ENCODE measurements at places on chromosomes 1 and 21.

GRCh38 chr1:205244384-205244783 lies 16.6 kb downstream of the TMCC2 start:
- no peak for DNase-seq

DNA sequence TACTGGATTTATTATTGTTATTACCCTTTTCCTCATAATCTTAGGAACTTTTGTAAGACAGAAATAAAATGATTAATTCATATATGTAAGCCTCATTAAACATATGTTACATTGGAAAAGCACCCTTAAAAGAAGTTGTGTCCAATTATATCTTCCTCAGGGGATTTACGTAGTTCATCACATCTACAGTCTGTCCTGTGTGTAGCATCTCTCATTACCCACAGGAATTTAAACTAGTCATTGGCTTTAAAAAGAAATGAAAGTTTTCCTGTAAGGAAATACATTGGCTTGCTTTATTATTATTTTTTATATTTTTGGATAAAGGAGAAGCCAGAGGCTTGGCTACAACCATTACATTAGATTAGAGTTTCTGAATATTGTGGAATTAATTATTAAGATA lies 56.1 kb downstream of the SWT1 start:
- no peak for DNase-seq

- DNase-seq: no peak
Measured at GRCh38 chr1:66944330-66945274, 19.8 kb downstream of the MIER1 start.

- no peak for DNase-seq
Measured at GRCh38 chr1:56376188-56376984, 203.0 kb downstream of the PLPP3 start.

- DNase-seq: no peak
Measured at GRCh38 chr1:146036241-146036964, 14.9 kb upstream of the HJV start.

GRCh38 chr1:226255380-226255779 lies 31.9 kb downstream of the MIXL1 start:
- no peak for DNase-seq

GRCh38 chr1:66317248-66317515 lies 216.8 kb upstream of the SGIP1 start:
- no peak for DNase-seq

- DNase-seq: peak; percentile 32
Measured at GRCh38 chr1:211352985-211353515, 26.4 kb downstream of the TRAF5 start.

DNA sequence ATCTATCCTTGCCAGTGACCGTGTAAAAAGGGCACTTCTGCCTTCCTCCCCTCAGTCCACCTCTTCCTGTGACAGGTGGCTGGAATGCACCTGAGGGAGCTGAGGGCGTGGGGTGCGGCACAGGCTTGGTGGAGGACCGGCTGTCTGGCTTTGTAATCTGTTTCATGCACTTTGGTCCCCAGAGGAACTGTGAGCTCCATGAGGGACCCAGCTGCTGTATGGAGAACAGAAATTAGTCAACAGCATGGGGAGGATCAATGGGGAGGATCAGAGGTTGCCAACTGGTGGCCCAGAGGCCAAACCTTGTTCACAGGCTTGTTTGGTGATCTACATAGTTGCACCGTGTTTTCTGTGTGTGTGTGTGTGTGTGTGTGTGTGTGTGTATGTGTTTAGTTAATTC lies 19.0 kb upstream of the LUZP1 start:
- DNase-seq: no peak

- no peak for DNase-seq
Measured at GRCh38 chr1:110750562-110750961, 75.8 kb upstream of the KCNA3 start.

GRCh38 chr1:208515129-208515528 lies 270.9 kb upstream of the PLXNA2 start:
- no peak for DNase-seq

DNA sequence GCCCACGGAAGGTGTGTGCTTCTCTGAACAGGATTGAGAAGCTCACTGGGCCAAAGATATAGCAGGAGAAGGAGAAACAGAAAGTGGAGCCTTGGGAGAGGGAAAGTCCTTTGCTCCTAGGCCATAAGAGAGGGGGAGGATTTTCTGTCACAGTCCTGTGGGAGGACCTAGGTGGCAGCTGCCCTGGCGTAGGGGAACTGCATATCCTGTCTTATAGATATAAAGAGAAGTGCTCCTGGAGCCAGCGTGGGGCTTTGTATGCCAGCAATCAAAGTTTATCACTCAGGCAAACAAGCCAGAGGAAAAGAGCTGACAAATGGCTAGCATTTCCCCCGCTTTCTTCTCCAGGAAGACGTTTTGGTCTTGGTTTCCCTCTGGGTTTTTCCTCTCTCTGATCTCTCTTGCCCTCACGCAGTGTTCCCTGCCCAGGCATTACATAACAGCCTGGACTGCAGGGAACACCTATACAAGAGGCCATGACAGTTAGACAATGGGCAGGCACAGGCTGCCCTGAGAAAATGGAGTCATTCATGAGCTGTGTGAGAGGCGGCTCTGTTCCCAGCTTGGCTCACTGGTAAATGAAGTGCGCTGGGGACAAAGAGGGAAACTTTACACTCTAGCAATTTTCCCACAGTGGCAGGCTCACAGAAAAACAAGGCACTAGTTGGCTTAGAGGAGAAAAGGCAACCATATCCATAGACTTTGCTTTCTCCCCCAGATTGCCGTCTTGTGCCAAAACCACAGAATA lies 52.5 kb upstream of the ZNF648 start:
- no peak for DNase-seq

DNA sequence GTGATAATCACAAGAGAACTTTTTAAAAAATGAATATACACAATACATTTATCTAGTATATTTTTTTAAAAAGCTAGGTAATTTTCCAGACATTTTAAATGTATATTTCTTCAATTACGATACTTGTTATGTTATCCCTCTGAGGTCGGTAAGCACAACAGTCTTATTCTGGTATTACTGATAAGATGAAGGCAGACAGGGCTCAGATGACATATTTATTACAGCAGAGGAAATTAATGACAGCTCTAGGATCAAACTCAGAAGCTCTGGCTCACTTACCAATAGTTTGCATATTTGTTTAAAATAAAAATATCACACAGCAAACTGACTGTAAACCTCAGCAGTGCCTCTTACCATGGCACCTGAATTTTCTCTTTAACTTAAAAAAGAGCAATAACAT lies 1347.0 kb upstream of the ADGRL2 start:
- DNase-seq: no peak

GRCh38 chr1:222600281-222600680 lies 10.5 kb upstream of the TAF1A start:
- DNase-seq: no peak

DNA sequence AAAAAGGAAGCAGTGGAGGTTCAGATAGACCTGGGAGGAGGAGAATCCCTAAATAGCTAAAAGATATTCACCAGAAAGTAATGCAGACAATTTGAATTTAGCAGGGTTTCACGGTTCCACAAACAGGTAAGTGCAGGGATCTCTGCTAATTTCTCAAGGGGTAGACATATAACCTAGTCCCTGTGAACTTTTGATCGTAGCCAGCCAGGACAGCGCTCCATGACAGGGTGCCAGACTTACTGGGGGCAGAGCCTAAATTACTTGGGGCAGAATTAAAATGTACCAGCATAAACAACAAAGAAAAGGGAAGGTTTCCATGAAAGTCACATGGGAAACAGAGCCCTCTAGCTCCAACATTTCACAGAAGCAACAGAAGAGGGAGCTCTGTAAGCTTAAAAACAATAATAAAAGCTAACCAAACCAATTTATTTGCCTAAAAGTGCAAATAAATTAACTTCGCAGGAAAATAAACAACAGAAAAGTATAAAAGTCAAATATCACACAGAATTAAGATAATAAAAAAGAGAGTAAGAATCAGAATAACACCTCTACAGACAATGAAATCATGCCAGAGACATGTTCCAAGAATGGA lies 198.3 kb downstream of the DUSP10 start:
- DNase-seq: no peak

DNA sequence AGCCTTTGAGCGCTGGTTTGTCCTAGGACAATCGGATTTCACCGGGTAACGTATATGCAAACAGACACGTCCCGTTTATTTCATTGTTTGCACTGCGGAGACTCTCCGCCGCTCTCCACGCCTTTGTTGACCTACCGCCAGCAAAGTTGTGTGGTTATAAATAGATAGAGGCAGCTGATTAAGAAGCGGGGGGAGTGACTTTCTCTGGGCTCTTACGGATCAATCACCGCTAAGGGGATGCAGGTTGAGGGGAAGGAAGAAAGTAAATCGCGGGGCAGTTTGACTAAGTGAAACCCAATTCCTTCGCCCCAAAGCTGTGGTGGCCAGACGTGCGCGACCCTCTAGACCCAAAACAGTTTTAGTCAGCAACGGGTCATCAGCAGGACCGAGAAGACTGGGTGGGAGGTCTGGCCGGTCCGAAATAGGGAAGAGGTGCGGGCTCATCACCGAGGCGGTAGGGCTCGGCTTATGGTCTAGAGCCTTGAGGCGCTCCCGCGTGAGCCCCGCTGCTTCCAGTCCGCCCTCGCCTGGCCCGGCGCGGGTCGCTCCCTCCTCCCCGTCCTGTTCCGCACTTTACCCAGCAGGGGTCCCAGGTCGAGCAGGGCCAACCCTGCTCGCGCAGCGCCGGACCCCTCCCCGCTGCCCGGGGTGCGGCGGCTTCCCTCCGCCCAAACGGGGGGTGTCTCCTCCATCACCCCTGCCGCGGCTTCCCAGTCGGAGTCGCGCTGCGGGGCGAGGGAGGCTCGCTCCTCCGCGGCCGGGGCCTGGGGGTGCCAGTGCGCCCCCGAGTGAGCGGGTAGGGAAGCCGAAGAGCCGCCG lies 120.8 kb upstream of the RRP15 start:
- no peak for DNase-seq

DNA sequence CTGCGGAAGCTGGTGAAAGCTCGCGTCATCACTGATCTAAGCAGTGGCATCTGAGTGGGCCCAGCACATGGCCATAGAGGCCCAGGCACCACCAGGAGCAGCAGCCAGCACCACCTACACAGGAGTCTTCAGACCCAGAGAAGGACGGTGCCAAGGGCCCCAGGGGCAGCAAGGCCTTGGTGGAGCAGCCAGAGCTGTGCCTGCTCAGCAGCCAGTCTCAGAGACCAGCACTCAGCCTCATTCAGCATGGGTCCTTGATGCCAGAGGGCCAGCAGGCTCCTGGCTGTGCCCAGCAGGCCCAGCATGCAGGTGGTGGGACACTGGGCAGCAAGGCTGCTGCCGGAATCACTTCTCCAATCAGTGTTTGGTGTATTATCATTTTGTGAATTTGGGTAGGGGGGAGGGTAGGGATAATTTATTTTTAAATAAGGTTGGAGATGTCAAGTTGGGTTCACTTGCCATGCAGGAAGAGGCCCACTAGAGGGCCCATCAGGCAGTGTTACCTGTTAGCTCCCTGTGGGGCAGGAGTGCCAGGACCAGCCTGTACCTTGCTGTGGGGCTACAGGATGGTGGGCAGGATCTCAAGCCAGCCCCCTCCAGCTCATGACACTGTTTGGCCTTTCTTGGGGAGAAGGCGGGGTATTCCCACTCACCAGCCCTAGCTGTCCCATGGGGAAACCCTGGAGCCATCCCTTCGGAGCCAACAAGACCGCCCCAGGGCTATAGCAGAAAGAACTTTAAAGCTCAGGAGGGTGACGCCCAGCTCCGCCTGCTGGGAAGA lies 3.2 kb upstream of the ARTN start:
- DNase-seq: no peak

DNA sequence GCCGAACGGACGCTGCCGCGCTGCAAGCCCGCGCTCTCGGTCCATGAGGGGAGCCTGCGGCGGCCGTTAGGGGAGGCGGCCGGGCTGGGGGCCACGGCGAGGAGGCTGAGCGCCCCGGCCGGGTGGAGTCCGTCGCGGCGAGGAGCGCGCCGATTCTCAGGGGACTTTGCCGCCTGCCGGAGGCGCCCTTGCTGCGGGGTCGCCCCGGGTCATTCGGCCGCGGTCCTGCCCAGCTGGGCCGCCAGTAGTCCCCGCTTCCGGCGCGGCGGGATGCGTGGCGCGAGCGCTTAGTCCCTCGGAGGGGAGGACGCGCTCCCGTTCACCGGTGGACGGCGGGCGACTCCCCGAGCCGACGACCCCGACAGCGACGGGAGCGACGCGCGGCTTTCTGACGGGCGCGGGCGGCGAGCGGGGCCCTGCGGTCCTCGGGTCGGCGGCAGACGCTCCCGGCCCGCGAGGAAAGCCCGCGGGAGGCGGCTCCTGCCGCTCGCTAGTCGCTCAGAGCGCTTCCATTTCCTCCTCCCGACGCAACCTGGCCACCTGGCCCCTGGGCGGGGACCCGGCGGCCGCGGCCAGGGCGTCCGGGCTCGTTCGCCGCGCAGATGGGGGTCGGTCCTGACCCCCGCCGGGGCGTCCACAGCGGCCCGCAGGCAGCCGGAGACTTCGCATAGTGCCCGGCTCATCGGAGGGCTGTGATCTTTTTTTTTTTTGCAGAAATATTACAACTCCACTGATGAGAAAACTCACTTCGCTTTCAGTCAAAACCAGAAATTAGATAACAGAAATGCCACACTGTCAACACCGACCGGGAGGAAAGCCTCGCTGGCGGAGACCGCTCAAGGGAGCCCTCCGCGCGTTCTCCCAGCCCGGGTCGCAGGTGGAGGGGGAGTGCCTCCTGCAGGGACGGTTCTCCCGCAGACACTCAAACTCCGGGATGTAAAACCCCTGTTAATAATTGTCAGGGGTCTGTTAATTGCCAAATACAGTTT lies 641 bp upstream of the ZBTB21 start:
- no peak for DNase-seq

DNA sequence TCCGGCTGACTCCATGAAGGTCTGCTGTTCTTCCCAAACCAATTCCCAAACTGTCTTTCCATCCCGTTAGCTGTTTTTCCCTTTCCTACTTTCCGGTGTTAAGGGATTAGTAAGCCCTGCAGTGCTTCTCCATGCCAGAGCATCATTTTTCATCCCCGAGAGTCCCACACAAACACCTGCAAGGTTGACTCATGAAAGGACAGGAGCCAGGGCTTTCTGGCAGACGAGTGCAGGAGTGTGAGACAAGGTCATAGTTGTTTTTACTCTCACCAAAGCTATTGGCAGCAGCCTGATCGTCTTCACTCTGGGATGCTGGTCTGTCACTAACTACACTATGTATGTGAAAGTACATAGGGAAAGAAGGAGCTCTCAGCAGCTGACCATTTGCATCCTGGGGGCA lies 10.2 kb upstream of the BECN2 start:
- DNase-seq: no peak

DNA sequence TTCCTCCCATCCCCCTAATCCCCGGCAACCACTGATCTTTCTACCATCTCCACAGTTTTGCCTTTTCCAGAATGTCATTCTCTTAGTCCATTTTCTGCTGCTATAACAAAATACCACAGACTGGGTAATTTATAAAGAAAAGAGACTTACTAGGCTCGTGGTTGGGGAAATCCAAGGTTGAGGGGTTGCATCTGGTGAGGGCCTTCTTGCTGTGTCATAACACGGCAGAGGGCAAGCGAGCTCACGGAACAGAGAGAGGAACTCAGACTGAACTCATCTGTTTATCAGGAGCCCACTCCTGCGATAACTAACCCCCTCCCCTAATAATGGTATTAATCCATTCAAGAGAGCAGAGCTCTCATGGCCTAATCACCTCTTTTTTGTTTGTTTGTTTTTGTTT lies 52.0 kb downstream of the RUNX3 start:
- no peak for DNase-seq

- peak; percentile 37 for DNase-seq
Measured at GRCh38 chr1:6727535-6727934, 25.9 kb upstream of the DNAJC11 start.
